Gastrocnemius medialis (tissue), 4 donors: ENCODE measurements at places on chromosomes 3 and 15. TPM values are rescaled to one million over a fixed set of nuclear protein-coding genes. Genes with fewer than 3 reads are reported as not detected.

The IGF2BP2 gene
- 2.3 TPM for total RNA-seq

The ZNF385D gene
- 5.0 TPM for total RNA-seq

DNA sequence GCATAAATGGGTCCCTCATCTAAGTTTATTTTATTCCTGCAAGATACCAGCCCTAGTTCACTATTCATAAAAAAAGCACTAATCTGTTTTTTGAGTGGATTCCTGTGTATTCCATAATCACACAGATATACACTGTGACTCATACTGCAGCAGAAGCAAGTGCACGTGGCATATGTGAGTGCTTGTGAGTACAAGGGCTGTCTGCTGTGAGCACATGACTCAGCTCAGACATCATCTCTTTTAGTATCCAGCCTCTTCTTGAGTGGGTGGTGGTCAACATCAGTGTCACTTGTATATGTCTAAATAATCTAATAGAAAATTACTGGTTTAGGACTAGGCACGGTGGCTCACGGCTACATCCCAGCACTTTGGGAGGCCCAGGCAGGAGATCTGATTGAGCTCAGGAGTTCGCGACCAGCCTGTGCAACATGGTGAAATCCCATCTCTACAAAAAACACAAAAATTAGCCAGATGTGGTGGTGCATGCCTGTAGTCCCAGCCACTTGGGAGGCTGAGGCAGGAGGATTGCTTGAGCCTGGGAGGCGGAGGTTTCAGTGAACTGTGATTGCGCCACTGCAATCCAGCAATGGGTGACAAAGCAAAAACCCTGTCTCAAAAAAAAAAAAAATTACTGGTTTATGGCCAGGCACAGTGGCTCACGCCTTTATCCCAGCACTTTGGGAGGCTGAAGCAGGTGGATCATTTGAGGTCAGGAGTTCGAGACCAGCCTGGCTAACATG lies 49.8 kb downstream of the NIPA2 start:
- no peak overlapping the region for H3K4me3 ChIP-seq
- peak overlapping the region; percentile 49 for H3K27ac ChIP-seq
- no peaks in the 10 kb centered on the region for H3K27me3 ChIP-seq
- no peaks in the 10 kb centered on the region for H3K4me1 ChIP-seq
- no peaks in the 10 kb centered on the region for H3K36me3 ChIP-seq

GRCh38 chr3:13222891-13223573 lies 149.8 kb upstream of the IQSEC1 start:
- no peaks in the 10 kb centered on the region for H3K36me3 ChIP-seq
- H3K27me3 ChIP-seq: no peaks in the 10 kb centered on the region
- no peaks in the 10 kb centered on the region for H3K4me1 ChIP-seq
- DNase-seq: no peak
- H3K4me3 ChIP-seq: no peak overlapping the region

DNA sequence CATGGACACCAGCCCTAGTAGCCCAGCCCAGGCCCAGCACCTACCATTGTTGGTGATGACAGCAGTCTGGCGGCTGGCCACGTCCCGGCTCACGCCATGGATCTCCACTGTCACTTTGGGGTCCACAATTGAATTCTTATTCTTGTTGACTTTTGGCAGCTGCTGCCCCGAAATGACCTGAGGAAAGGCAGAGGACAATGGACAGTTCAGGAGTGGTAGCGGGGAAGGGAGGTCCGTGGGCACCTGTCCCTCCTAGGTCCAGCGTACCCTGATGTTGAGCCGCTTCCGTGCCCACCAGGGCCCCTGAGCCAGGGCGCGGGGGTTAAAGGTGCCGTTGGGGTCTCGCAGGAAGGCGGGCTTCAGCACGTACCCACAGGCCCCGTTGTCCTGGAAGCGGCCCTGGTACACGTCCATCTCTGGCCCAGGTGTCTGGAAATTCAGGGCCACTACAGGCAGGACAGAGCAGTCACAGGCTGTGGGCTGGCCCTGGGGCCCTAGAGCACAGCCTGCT lies 17.7 kb downstream of the VILL start:
- H3K4me3 ChIP-seq: no peak overlapping the region
- peaks cover 7% of the 10 kb centered on the region for H3K36me3 ChIP-seq
- DNase-seq: no peak
- no peak overlapping the region for H3K27ac ChIP-seq
- H3K27me3 ChIP-seq: no peaks in the 10 kb centered on the region

DNA sequence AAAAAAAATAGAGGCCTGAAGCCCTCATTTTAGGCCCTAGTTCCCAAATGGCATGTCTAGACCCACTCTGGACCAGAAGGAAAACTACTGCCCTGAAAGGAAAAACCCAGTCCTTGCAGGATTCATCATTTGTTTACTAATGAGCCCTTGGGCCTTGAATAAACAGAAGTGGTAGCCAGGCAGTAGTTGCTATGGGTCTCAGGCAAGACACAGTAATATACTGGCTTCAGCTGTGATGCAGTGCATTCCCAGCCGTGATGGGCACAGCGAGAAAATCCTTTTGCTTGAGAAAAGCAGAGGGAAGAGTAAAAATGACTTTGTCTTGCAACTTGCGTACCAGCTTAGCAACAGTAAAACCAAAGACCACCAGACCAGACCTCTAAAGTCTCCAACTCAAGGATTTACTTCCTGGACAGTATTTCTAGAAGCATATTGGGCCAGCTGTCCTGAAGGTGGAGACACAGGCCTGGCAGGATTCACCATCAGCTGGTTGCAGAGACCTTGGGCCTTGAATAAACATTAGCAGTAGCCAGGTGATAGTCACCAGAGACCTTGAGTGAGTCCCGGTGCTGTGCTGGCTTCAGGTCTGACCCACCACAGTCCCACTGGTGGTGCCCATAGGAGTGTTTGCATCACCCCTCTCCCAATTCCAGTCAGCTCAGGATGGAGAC lies 208.3 kb upstream of the SLITRK3 start:
- H3K27me3 ChIP-seq: no peaks in the 10 kb centered on the region
- DNase-seq: no peak
- no peaks in the 10 kb centered on the region for H3K36me3 ChIP-seq
- H3K27ac ChIP-seq: no peak overlapping the region
- no peaks in the 10 kb centered on the region for H3K4me1 ChIP-seq

DNA sequence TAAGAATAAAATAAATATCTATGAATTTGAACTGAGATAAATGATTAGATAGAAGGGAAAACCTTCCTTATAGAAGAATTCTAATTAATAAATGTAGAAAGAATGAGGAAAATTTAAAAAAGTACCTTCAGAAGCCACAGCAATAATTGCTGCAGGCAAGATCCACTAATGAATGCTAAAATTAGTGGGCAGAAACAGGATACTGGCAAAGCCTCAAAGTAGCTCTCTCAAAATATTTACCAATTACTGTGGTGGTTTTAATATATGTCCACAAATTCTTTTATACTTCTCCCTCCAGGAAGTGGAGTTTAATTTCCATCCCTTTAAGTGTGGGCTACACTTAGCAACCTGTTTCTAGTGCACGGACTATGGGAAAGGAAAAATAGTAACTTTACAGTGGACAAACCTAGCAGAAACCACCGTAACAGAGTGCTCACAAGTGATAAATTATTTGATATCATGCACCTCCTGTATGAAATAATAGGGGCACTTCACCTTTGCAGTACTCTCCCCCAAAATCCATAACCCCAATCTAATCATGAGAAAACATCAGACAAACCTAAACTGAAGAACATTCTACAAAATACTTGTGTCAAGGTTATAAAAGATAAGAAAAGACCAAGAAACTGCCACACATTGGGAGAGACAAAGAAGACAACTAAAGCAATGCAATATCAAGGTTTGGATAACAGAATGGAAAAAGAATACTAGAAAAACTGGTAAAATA lies 6.8 kb downstream of the PEAK1 start:
- H3K27ac ChIP-seq: no peak overlapping the region
- no peak for DNase-seq
- H3K4me3 ChIP-seq: no peak overlapping the region
- no peaks in the 10 kb centered on the region for H3K36me3 ChIP-seq
- no peaks in the 10 kb centered on the region for H3K27me3 ChIP-seq
- H3K4me1 ChIP-seq: peaks cover 53% of the 10 kb centered on the region

DNA sequence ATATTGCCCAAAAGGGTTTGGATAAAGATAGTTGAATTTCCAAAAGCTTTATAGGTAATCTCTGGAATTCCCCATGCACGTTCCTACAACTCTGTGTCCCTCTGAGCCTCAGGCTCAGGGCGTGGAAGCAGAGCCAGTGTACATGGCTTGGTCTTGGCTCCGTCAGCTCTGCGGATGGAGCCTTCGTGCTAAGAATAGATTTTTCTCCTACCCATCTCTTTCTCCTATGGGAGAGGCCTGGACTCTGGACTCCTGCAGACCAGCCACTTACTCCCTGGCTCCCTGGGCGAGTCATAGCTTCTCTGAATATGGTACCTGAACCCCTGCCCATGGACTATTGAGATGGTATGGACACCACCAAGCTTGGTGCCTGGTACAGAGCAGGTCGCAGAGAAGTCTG lies 99.9 kb downstream of the EEFSEC start:
- DNase-seq: no peak
- peaks cover 14% of the 10 kb centered on the region for H3K4me1 ChIP-seq
- H3K27ac ChIP-seq: no peak overlapping the region
- H3K36me3 ChIP-seq: no peaks in the 10 kb centered on the region
- H3K27me3 ChIP-seq: no peaks in the 10 kb centered on the region

DNA sequence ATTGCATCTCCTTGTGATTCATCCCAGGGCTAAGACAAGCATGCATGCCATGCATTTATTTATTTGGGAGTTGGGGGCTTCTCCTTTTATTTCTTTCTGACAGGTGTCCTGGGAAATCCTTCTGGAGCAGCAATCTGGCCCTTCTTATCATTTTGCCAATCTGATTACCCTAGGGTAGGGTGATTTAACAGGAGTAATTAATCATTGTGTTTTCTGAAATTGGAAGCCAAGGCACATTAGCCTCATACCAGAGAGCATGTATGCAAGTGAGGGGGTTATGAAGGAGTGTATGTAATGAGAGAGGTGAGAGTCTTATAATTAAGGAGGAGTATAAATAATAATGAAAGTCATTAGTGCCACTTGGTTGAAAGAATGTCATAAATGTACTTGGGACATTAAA lies 37.4 kb upstream of the ARPP21 start:
- H3K27me3 ChIP-seq: no peaks in the 10 kb centered on the region
- DNase-seq: no peak
- H3K27ac ChIP-seq: no peak overlapping the region
- H3K36me3 ChIP-seq: no peaks in the 10 kb centered on the region
- peaks cover 3% of the 10 kb centered on the region for H3K4me1 ChIP-seq

GRCh38 chr15:96515371-96515770 lies 184.9 kb downstream of the NR2F2 start:
- H3K4me1 ChIP-seq: no peaks in the 10 kb centered on the region
- H3K27me3 ChIP-seq: no peaks in the 10 kb centered on the region
- no peak overlapping the region for H3K27ac ChIP-seq
- H3K4me3 ChIP-seq: no peak overlapping the region
- no peaks in the 10 kb centered on the region for H3K36me3 ChIP-seq
